Left ventricle myocardium inferior (tissue), 1 donor: ENCODE measurements at places on chromosomes 3 and 15. TPM values are rescaled to one million over a fixed set of nuclear protein-coding genes. Genes with fewer than 3 reads are reported as not detected.

The LYZL4 gene
- not detected for total RNA-seq

The APPL1 gene
- 51.4 TPM for total RNA-seq

- DNase-seq: no peak
- no peak overlapping the region for H3K4me3 ChIP-seq
- no peaks in the 10 kb centered on the region for H3K4me1 ChIP-seq
- no peaks in the 10 kb centered on the region for H3K36me3 ChIP-seq
- no peak overlapping the region for H3K27ac ChIP-seq
These were observed 90.2 kb downstream of the NTRK3 start for GRCh38 chr15:88166082-88166993.

DNA sequence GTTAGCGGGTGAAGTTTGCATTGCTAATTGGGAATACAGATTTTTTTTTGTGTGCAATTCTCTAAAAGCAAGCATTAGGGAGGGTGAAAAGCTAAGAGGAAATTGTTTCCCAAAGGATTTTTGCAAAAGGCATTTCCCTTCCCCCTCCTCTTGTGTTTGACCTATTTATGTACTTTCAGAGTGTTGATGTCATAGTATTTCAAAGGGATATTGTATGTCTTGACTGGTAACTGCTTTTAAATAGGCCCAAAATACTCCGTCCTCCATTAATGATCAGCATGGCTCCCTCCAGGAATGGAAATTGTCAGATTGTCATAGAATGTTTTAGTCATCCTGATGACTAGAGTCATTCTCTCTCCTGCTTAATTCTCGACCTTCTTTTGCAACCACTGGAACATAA, 32.4 kb downstream of the TRIM71 start:
- DNase-seq: no peak
- peaks cover 12% of the 10 kb centered on the region for H3K4me1 ChIP-seq
- no peaks in the 10 kb centered on the region for H3K27me3 ChIP-seq
- no peak overlapping the region for H3K27ac ChIP-seq

The CHDH gene
- total RNA-seq: 3.7 TPM

The VGLL3 gene
- total RNA-seq: 4.0 TPM

DNA sequence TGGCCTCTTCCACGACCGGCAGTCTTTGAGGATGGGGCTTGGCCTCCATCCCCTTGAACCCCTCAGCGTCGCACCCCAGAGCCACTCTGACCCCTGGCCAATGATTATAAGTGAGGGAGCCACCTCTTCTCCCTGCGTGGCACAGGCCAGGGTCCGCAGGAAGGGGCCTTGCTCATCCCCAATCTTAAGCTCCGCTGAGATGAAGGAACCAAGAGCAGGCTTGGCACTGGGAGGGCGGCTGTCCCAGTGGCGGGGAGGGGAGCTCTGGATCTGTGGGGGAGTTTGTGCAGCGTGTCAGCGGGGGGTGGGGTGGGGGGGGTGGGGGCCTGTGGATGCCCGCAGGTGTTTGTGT, 13.8 kb upstream of the ADPGK start:
- DNase-seq: no peak
- peaks cover 85% of the 10 kb centered on the region for H3K27me3 ChIP-seq
- H3K4me3 ChIP-seq: peak overlapping the region; percentile 66

The CD47 gene
- 35.9 TPM for total RNA-seq

DNA sequence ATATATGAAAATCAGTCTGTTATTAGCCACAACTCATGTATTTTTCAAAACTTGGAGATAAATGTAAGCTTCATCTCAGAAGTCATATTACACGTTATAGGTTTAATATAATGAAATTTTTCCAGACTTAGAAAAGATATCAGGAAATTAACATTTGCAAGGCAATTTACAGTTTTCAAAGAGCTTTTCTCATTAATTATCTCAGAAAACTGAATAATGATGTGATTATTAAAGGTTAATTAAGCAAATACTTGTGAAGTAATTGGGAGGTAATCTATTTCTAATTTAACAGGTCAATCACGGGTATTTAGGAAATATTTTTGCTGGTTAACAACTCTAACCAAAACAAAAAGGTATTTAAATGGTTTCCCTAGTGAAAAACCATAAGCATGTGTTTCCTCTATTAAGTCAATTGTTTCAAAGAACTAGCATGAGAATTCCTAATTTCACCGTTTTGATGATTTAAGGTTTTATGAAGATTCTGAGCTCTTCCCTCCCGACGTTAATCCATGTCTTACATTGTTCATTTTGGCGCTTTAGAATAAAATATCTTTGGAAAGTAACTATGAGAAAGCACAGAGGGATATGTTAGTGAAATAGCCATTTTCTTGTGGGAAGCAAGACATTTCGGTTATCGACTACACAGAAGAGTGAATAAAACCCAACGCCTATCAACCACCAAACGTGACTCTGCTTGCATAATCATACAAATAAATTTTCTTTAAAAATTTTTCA, 1.5 kb upstream of the NEO1 start:
- peak overlapping the region; percentile 98 for H3K27ac ChIP-seq
- peaks cover 26% of the 10 kb centered on the region for H3K4me1 ChIP-seq
- no peak for DNase-seq
- H3K27me3 ChIP-seq: peaks cover 7% of the 10 kb centered on the region
- no peaks in the 10 kb centered on the region for H3K36me3 ChIP-seq
- H3K4me3 ChIP-seq: peak overlapping the region; percentile 89

The PRR23C gene
- not detected for total RNA-seq

DNA sequence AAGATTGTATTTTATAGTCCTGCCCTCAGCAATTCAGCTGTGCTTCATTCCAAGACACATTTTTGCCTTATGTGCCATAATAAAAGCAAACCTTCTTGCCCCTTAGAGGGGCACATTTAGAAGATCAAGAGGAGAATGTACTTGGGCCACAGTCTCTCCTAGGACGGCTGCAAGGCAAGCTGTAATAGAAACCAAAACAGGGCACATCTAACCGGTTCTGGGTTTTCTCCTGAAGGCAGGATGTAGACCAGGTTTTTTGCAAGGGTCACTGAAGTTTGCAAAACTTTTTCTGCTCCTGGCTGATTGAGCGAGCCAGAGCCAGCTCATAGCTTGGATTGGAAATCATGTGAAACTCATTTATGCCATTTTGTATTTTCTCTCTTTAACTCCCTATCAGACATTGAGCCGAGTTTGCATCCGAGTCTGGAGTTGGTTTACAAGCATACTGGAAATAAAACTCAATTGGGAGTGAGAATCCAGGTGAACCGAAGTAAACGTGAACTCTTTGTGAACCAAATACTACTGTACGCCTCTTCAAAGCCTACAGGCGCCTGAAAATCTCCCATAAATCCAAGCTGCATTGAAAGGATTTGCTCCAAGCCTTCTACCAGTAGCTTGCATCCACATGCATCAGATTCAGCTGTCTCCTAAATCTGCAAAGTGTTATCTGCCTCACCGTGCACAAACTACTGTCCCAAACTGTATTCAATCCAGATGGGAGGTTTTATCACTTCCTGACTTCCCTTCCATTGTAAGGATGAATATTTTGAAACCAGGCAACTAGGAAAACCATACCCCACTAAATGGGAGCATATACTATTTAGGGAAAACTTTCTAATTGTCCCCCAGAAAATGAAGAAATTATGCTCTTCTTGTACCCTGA, 60.9 kb upstream of the TSC22D2 start:
- H3K27ac ChIP-seq: no peak overlapping the region
- no peaks in the 10 kb centered on the region for H3K36me3 ChIP-seq
- no peak overlapping the region for H3K4me3 ChIP-seq
- H3K4me1 ChIP-seq: peaks cover 42% of the 10 kb centered on the region

GRCh38 chr3:139824864-139825263, 110.1 kb upstream of the CLSTN2 start:
- no peaks in the 10 kb centered on the region for H3K27me3 ChIP-seq
- no peaks in the 10 kb centered on the region for H3K36me3 ChIP-seq
- H3K4me3 ChIP-seq: no peak overlapping the region
- H3K27ac ChIP-seq: no peak overlapping the region

- peak overlapping the region; percentile 14 for H3K4me3 ChIP-seq
- H3K27ac ChIP-seq: no peak overlapping the region
- peaks cover 6% of the 10 kb centered on the region for H3K4me1 ChIP-seq
- H3K36me3 ChIP-seq: no peaks in the 10 kb centered on the region
- peak; percentile 71 for DNase-seq
These were observed 232.7 kb downstream of the IGSF11 start for GRCh38 chr3:118801899-118802298.

DNA sequence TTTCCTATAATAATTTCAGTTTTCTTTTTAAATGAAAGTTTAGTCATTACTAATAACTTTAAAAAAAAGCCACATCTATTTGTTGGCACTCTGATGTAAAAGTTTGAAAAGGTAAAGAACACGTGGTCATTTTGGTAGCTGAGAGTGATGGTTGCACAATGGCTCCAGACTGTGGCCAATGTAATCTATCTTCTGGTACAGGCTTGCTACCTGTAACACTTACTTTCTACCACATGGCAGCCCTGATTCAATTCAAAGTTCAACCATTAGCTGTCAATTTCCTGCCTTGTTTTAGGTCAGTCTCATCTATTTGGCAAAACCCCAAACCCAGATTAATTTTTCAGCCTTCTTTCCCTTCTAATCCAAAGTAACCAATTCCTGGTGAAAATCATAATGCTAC, 126.1 kb downstream of the TUSC7 start:
- no peaks in the 10 kb centered on the region for H3K36me3 ChIP-seq
- H3K27ac ChIP-seq: no peak overlapping the region
- no peak overlapping the region for H3K4me3 ChIP-seq
- no peaks in the 10 kb centered on the region for H3K4me1 ChIP-seq

GRCh38 chr15:75836959-75837334, 6.3 kb upstream of the UBE2Q2 start:
- H3K36me3 ChIP-seq: no peaks in the 10 kb centered on the region
- H3K4me3 ChIP-seq: no peak overlapping the region
- H3K27ac ChIP-seq: no peak overlapping the region
- H3K4me1 ChIP-seq: peaks cover 22% of the 10 kb centered on the region

DNA sequence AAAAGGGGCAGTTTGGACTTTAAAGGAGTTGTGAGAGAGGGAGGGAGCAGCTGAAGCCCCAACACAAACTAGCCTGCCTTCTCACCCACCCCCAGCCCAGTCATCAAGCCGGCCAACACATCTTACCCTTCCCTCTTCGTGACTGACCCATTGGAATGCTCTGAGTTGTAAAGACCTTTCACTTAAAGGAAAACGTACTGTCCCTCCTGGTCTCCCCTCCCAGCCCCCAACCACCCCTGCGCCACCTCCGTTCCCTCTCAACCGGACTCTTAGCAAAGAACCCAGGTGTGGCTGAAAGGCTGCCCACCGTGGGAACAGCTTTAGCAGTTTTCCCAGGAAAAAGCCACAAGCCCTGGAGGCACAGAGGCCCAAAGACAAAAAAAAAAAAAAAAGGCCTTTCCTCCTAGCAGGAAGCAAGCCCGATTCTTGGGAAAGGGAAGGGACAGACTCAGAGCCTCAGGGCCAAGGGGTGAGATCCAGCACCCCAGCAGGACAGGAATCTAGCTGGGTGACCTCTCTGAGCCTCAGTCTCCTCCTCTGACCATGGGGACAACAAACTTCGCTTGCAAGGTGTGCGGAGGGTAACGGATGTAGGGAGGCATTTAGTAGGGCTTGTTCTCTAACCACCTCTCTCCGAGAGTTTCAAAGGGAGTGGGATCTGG, 2.4 kb downstream of the CYP11A1 start:
- no peaks in the 10 kb centered on the region for H3K36me3 ChIP-seq
- no peak for DNase-seq
- peaks cover 41% of the 10 kb centered on the region for H3K27me3 ChIP-seq

GRCh38 chr3:134839990-134840389, 44.9 kb downstream of the EPHB1 start:
- no peaks in the 10 kb centered on the region for H3K36me3 ChIP-seq
- no peaks in the 10 kb centered on the region for H3K4me1 ChIP-seq
- no peaks in the 10 kb centered on the region for H3K27me3 ChIP-seq
- H3K4me3 ChIP-seq: no peak overlapping the region

- H3K4me1 ChIP-seq: peaks cover 63% of the 10 kb centered on the region
- H3K27ac ChIP-seq: peak within 1 kb of the TSS; percentile 90
- peak; percentile 68 for DNase-seq
- H3K4me3 ChIP-seq: peak within 1 kb of the TSS; percentile 69
- H3K27me3 ChIP-seq: no peaks in the 10 kb centered on the region
- H3K36me3 ChIP-seq: peaks cover 29% of the 10 kb centered on the region
These were observed at the start of gene TM4SF1 for GRCh38 chr3:149377408-149378364. Gene TM4SF1 (minus strand): TSS chr3:149377649. CDS start chr3:149377547, 102 bp downstream.

DNA sequence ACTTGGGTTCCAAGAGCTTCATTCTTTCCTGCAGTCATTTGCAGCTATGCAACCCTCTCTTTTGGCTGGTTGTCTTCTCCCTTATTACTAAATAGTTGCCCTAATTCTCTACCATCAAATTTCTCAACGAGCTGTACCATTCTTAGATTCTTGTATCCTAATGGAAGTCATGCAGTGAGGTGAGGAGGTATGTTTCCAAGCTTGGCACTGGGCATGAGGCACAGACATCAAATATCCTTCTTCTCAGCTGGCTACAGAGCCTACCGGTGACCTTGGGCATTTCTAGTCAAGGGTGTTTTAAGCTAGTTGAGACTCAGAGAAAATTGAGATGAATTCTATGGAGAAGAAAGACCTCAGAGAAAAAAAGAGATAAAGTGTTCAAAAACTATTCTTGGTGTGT, 166.1 kb downstream of the RYR3 start:
- no peak overlapping the region for H3K27ac ChIP-seq
- no peaks in the 10 kb centered on the region for H3K4me1 ChIP-seq
- no peak overlapping the region for H3K4me3 ChIP-seq
- no peak for DNase-seq

The IVD gene
- total RNA-seq: 106 TPM

The ACKR2 gene
- 0.44 TPM for total RNA-seq

GRCh38 chr15:59424616-59425015, 13.4 kb upstream of the FAM81A start:
- H3K4me1 ChIP-seq: no peaks in the 10 kb centered on the region
- H3K4me3 ChIP-seq: no peak overlapping the region
- peaks cover 12% of the 10 kb centered on the region for H3K27me3 ChIP-seq
- H3K27ac ChIP-seq: no peak overlapping the region
- no peaks in the 10 kb centered on the region for H3K36me3 ChIP-seq

DNA sequence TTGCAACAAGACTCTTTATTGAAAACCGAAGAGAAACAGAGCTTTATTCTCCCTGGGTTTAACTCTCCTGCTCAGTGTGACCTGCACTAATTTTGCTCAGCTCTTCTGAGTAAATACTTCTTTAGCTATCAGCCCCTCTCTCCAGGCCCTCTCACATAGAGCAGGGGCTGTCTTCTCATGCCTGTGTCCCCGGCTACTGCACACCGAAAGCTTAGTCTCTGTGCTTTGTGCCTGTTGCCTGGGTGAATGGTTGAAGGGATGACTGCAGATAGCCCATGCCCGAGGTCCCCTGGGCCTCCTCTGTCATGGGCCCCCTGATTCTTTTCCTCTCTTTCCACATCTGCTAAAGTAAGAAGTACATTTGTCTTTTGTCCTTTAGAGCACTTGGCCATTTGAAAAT, 195.9 kb downstream of the GABRG3 start:
- H3K4me3 ChIP-seq: no peak overlapping the region
- H3K27ac ChIP-seq: no peak overlapping the region
- DNase-seq: no peak
- H3K4me1 ChIP-seq: no peaks in the 10 kb centered on the region
- no peaks in the 10 kb centered on the region for H3K36me3 ChIP-seq
- H3K27me3 ChIP-seq: no peaks in the 10 kb centered on the region

The SLC28A2 gene
- not detected for total RNA-seq

GRCh38 chr3:148162132-148162531, 535.6 kb upstream of the AGTR1 start:
- no peaks in the 10 kb centered on the region for H3K27me3 ChIP-seq
- H3K27ac ChIP-seq: no peak overlapping the region
- no peak for DNase-seq
- H3K4me3 ChIP-seq: no peak overlapping the region
- H3K4me1 ChIP-seq: no peaks in the 10 kb centered on the region

The NPAP1 gene
- not detected for total RNA-seq

The SOX14 gene
- not detected for total RNA-seq
